ENCODE measurements at places on chromosomes 12 and 14. TPM values are rescaled to one million over a fixed set of nuclear protein-coding genes. Genes with fewer than 3 reads are reported as not detected.
A peak's percentile ranks its signal among the peaks of the same experiment; 100 is the strongest.

PTCSC3 gene
- not detected for total RNA-seq

ERG28 gene
- total RNA-seq: 6.7 TPM

DNAI7 gene
- not detected for total RNA-seq

LRRC10 gene
- not detected for total RNA-seq

C12orf50 gene
- total RNA-seq: 0.14 TPM

TCL1B gene
- not detected for total RNA-seq

SOX5 gene
- 18.1 TPM for total RNA-seq

PDE3A gene
- total RNA-seq: 59.4 TPM

GXYLT1 gene
- 13.7 TPM for total RNA-seq

GRIN2B gene
- 0.05 TPM for total RNA-seq

SSTR1 gene
- 1.5 TPM for total RNA-seq

DNA sequence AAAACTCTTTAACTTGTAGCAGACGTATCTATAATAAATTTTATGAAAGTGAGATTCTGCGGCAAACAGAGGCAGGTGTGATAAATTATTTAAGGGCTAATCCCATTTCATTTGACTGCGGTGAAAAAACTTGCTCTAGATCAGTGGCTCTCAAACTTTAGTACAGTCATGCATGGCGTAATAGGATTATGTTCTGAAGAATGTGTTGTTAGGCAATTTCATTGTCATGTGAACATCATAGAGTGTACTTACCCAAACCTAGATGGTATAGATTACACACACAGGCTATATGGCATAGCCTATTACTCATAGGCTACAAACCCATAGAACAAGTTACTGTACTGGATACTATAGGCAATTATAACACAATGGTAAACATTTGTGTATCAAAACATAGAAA lies 83.7 kb downstream of the HEATR5A start:
- no peak for DNase-seq

- no peak for DNase-seq
These were observed 185.6 kb downstream of the DACT1 start for GRCh38 chr14:58823312-58823711.

- peak; percentile 84 for DNase-seq
These were observed 194.6 kb upstream of the KRR1 start for GRCh38 chr12:75705749-75706711.

GRCh38 chr14:87018294-87018693 lies 974.7 kb downstream of the GALC start:
- no peak for DNase-seq

GRCh38 chr12:65856521-65856920 lies 32.2 kb downstream of the HMGA2 start:
- DNase-seq: no peak

- no peak for DNase-seq
These were observed 242.3 kb downstream of the ANO6 start for GRCh38 chr12:45458238-45458637.

DNA sequence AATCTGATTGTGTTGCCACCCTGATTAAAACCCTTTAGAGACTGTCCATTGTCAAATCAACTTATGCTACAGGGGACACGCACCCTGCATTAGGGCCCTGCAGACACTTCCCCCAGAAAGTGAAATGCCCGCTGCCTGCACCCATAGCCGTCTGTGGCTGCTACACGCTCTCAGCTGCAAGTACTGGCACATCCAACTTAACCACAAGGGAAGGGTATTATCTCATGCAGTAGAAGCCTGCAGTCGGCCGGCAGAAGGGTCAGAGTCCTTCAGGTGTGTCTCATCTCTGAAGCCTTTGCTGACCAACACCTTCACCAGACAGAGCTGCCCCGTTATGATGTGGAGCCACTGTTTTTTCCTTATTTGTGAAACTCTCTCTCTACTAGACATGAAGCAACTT lies 20.8 kb downstream of the CFAP251 start:
- DNase-seq: no peak

- DNase-seq: peak; percentile 77
These were observed 8.8 kb downstream of the PTPN6 start for GRCh38 chr12:6959805-6960592.

GRCh38 chr12:19896534-19896933 lies 457.2 kb downstream of the AEBP2 start:
- DNase-seq: no peak

- DNase-seq: peak; percentile 41
These were observed 8.0 kb downstream of the PXMP2 start for GRCh38 chr12:132695431-132695830.

DNA sequence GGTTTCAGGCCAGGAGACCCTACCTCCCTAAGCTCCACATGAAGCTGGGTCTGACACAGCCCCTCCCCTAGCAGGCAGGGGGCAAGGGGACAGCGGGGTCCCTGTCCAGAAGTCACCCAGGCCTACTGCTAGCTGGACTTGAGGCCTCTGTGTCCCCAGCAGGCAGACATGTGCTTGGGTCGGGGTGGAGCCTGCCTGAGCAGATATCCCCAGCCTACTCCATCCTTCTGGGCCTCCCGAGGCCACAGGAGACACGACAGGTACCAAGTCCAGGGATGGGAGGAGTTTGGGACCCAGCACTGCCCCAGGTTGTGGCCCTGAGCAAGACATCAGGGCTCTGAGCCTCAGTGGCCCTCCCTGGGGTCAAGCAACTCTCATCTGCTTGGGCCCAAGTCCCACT lies 105.2 kb upstream of the EIF5 start:
- no peak for DNase-seq

DNA sequence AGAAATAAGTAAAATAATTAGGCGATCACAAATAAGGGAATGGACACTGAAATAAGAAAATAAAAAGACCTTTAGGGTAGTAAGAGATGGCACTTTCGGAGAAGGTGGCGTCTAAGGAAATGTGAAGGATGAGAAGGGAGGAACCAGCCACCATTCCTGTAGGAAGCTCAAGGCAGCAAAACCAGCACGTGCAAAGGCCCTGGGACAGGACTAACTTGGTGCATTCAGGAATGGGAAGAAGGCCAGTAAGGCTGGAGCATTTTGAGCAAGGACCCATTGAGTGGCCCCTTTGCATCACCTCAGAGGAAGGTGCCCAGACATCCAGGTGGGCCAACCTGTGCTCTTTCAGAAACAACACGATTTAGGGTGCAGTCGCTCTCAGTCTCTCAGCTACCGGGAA lies 738 bp upstream of the VPS37B start:
- DNase-seq: no peak

GRCh38 chr14:96053600-96054381 lies 14.6 kb downstream of the C14orf132 start:
- peak; percentile 89 for DNase-seq

DNA sequence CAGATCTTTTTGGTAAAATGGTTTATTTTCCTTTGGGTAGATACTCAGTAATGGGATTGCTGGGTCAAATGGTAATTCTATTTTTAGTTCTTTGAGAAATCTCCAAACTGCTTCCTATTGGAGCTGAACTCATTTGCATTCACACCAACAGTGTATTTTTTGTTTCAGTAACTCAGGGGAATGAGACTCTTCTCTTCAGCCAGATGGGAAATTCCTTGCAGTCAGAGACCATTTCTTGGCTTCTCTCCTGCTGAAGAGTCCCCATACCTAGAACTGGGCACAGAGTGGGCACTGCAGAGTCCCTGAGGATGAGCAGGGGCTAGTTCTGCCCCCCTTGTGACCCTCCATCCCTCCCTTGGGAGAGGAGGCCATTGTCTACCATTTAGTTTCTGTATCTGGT lies 10.8 kb downstream of the SDSL start:
- peak; percentile 19 for DNase-seq

DNA sequence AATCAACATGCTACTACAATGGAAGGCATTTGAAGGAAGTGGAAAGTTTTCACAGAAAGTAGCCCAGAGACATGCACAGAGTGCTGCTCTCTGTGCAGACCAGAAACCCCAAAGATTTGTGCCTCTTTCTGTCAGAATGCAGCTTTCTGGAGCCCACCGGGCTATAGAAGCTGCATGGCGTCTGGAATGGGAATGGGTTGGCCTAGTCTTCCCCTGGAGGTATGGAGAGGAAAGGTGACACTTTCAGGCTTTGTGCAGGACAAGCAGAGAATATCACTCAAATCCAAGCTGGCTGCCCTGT lies 21.3 kb upstream of the ZFP36L1 start:
- no peak for DNase-seq

- DNase-seq: no peak
These were observed 750.5 kb upstream of the TMEM132C start for GRCh38 chr12:127516467-127516866.

DNA sequence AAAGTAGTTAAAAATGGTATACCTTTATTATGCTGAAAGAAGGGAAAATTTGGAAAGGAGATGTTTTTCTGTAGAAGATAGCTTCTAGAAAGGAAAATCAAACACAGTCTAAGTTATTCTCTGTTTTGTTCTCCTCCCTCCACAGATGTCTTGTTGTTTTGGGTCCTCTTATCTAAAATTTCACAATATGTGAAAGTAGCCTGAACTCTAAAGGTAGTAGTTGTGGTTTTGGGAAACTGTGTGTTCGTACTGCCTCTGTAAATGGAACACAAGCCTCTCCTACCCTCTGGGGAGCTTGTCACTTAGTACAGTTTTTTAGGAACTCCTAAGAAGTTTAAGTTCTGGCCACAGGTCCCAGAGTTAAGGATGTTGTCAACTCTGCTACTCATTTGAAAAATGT lies 112.6 kb downstream of the CRADD start:
- no peak for DNase-seq

GRCh38 chr12:120721866-120722265 lies 3.8 kb upstream of the ACADS start:
- no peak for DNase-seq

DNA sequence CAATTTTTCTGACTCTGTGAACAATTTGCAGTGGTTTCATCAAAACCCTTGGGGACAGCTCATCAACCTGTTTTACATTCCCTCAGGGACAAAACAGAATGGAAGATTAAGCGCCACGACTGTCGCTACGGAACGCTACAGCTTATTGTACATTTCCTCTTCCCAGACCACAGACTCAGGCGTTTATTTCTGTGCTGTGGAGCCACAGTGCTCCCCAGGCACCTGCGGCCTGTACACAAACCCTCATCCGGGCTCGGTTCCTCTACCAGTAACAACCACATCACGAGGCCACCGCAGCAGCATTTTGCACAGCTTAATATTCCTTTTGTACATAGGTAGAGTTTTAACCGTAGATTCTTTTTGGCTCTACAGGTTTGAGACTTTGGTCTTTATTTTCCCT lies 397.4 kb upstream of the OR4E1 start:
- DNase-seq: no peak

- peak; percentile 12 for DNase-seq
These were observed 659 bp downstream of the CIROP start for GRCh38 chr14:23104070-23104590.

- DNase-seq: no peak
These were observed 75.9 kb upstream of the AMIGO2 start for GRCh38 chr12:47155457-47156166.

GRCh38 chr12:48873096-48873495 lies 7.4 kb upstream of the RND1 start:
- DNase-seq: no peak

DNA sequence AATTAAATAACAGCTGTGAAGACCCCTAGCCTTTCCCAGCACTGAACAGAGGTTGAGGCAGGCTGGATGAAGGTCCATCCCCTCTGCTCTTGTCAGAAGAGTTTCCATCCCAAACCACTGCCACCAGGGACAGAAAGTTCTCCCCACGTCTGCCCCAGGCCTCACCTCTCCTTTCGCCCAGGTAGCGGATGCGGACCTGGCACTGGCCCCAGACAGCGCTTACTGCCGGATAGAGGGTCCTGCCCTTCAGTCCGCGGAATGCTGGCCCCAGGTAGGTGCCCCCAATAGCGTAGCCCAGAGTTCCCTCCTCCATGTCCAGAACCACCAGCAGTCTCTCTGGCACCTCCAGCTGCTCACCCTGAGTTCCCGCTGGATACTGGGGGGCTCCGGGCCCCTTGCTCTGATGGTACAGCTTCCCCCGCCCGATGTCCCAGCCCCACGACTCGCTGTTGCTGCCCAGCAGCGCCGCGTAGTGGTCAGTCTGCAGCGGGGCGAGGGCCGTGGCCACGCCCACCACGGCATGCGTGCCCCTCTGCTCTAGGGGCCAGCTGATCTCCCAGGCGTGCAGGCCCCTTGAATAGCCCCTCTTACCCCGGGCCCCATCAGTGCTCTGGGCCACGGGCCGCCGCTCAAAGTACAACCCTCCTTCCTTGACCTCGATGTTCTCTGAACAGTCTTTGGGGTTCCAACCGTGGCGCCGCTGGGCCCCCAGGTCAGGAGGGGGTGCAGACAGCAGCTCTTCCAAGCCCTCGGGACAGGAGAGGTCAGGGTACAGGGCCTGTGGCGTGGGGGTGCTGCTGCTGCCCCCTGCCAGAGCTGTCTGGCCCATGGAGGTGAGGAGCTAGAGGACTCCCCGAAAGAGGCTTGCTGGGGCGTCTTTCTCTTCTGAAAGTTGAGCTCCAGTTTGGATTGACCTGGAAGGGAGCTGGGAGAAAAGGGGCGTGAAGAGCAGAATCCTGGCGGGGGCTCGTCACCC lies 742 bp downstream of the SPSB2 start:
- DNase-seq: peak; percentile 94

DNA sequence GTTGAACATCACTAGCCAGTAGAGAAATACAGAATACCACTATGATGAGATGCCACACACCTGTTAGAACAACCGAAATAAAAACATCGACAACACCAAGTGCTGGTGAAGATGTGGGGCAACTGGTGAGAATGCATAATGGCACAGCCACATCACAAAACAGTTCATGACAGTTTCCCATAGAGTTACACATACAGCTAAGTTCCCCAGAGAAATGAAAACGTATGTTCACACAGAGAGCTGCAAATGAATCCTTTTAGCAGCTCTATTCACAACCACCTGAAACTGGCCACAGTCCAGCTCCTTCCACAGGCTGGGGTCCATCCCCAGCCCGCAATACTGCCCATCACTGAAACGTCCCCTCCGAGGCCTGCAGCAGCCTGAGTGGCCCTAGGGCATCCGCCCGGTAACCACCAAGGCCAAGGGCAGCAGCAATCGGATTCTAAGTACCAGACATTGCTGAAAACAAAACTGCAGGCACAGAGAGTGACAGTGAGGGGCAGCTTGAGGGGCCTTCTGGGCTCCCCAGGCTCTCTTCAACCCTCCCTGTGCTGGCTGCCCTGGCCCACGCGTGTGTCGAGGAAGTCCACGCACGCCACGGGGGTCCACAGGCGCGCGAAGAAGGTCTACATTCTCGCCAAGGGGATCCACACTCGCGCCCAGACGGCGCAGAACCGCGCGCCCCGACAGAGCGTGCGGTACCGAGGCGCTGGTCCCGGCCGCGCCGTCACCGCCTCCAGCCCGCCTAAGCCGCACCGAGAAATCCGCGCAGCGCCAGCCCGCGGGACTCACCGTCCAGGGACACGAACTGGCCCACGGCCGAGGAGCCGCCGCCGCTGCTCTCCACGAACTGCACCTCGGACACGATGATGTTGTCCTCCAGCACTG lies 903 bp downstream of the BRF1 start:
- peak; percentile 88 for DNase-seq

DNA sequence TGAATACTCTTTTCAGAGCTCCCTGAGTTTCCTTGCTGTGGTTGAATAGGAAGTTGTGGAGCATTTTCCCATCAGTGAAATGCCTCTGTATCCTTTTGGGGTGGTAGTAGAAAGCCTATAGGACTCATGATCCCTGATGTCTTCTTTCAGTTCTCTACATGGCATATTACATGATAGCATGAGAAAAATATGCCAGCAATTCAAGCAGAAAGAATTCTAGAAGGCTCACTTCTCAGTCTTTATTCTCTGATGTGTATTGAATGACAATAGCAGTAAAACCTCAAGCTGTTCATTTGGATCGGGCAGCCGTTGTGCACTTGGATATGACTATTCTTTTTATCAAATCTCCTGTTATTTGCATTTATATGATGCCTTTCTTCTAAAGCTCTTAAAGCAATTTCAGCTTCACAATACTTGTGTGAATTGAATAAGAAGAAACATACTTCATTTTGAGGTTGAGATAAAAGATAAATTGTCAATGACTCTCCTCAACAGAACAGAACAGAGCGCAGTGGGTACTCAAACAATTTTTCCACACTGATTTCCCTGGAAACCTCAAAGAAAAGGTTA lies 251.5 kb upstream of the FBXO33 start:
- no peak for DNase-seq

Measured in posterior vena cava (tissue), 2 donors.